ENCODE measurements at places on chromosomes 1 and 21.
A peak's percentile ranks its signal among the peaks of the same experiment; 100 is the strongest.

GRCh38 chr1:189103956-189104355 is 1373.7 kb downstream of the BRINP3 start:
- no peak for DNase-seq

- DNase-seq = no peak
Observed at GRCh38 chr1:185663332-185663731, 70.9 kb upstream of the HMCN1 start.

GRCh38 chr1:18100491-18101063 is 7.0 kb upstream of the IGSF21 start:
- DNase-seq = peak; percentile 54

GRCh38 chr1:245158913-245159312 is 4.1 kb downstream of the KIF26B start:
- DNase-seq = no peak

GRCh38 chr21:46054031-46054430 is 43.9 kb upstream of the COL6A2 start:
- no peak for DNase-seq

DNA sequence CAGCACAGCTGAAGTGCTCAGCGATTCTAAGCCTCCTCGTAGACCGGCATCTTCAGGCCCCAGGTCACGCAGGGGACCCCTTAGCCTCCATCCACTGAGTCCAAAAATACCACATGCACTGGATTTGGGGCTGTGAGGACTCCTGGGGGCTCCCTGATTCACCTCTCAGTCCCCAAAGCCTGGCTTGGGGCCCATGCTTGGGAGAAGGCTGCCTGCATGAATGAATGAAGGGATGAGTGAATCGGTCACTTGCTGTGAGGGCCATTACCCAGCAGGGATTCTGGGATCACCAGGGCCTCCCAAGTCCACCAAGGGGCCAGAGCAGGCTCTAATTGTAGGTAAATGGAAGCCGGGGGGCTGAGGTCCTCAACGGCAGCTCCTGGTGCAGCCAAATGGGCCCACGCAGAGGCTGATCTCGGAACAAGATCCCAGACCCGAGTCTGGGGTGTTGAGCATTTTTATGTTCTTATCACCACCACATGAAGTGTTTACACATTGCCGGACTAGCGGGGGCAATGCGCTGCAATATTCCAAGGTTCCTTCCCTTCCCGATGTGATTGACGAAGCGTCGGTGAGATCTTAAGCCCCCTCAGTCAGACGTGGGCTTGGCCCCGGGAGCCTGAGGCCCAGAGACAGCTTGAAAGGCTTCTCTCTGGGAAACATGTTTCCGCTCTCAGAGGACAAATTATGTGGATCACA is 13.6 kb upstream of the ARHGEF16 start:
- no peak for DNase-seq

DNA sequence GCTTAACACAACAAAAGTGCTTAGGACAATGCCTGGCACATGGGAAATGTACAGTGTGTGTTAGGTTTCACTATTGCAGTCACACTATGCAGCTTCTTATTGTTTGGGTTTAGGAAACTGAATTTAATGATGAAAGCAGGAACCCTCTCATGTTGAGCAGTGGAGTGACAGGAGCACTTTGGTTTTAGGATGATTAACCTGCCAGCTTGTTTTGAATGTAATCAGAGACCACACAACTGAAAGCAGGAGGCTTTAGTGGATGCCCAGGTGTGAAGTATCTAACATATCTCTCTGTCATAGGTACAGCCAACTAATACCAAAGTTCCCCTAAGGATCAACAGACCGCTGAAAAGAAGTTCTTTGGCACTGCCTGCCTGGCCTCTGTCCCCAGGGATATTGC is 406.9 kb upstream of the USP24 start:
- DNase-seq = no peak

DNA sequence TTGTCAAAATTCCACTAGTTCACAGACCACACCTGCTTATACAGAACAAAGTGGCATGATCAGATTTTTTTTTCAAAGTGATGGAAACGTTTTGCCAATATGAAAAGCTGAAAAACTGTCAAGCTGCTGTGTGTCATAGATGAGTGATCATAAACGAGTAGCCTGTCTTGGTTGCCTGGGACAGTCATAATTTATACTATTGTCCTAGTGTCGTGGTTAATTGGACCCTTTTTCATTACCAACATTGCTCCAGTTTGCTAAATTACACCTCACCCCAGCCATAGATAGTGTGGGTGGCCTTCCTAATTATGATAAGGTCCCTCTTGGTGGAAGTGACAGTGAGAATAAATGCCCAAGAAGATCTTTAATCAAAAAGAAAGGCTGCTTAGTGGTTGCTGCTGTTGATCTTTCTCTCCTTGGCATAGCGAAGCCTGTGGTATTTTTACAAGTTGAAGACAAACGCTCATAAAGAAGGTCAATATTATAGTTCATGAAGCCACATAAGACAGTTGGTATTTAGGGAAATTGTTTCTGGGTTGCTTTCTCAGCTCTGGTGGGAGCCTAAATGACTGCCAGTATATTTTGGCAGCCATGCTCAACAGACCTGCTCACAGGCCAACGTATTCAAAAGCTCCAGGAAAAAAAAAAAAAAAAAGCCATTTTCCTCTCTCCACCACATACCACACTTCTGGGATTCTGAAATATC is 478.1 kb downstream of the PLA2G4A start:
- no peak for DNase-seq

DNA sequence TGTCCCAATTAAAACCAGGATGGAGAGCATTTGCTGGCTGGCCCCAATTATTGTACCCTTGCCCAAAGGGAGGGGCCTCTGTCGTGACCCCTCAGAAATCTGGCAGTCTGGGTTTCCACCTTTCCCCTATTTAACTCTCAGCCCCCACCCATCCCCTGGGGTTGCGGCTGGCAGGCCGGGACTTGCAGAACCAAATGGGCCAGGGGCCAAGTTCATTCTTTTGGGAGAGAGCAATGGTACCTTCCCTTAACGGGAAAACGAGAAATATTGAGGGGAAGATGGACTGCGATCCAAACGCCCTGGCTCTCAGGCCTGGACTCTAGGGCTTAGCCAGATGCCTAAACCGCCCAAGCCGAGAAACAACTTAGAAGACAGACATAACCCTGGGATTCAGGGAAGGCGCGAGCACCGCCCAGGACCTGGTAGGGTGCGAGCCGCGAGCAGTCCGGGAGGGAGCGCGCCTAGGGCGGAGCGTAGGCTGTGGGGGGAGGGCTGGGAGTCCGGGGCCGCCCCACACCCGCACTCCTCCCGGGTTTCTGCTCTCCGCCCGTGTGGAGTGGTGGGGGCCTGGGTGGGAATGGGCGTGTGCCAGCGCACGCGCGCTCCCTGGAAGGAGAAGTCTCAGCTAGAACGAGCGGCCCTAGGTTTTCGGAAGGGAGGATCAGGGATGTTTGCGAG is at the start of gene SLC27A3:
Gene SLC27A3 (plus strand): TSS at position 628 of the 678 bp plus-strand sequence. CDS start 91 bp downstream, outside the sequence.
- no peak for DNase-seq

GRCh38 chr21:40490408-40490807 is 356.6 kb downstream of the DSCAM start:
- no peak for DNase-seq

- no peak for DNase-seq
Observed at GRCh38 chr1:224065455-224065854, 48.5 kb upstream of the FBXO28 start.

DNA sequence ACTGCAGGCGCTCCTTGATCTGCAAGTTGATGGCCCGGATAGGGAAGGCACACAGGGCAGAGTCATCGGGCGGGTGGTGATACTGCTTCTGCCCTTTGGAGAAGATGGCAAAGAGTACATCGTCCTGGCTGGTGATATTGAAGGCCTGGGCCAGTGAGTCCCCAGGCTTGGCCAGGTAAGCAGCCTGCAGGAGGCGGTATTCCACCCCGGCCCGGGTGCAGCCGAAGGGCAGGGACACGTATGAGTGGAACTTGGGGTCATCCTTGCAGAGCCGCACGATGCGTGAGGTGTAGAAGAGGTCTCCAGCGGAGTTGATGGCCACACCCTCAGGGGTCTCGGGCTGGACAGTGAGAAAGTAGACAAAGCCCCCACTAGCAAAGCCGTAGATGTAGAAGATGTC is 27.4 kb downstream of the PLXNA2 start:
- DNase-seq = no peak

GRCh38 chr21:27769763-27770162 is 802.9 kb upstream of the ADAMTS5 start:
- no peak for DNase-seq

GRCh38 chr1:19448491-19449439 is 36.6 kb downstream of the CAPZB start:
- peak; percentile 41 for DNase-seq

- no peak for DNase-seq
Observed at GRCh38 chr1:168368131-168368530, 87.5 kb downstream of the TBX19 start.

DNA sequence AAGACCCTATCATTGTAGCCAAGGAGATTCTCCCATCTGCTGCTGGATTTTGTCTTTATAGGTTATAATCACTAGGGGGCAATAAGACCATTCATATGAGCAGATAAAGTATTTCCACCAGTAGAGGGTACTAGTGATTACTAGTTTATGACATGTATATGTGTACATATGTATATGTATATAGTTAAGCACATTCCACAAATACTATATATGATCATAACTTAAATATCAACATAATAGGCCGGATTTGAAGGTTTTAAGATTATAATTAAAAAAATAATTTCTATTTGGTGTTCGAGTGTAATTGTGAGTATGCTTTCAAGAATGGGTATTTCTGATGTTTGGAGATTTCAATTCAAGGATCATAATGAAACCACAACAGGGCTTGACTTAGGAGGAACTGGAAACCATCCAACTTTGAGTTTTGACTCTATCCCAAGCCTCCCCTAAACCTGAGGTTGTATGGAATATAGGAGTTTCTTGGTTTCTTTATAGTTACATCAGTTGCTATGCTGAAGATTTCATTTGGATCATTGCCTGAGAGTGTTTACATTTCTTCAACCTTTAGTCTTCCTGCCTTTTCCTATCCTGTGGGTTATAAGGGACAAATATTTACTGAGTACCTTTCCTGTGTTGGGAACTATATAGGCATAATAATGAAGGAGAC is 16.9 kb downstream of the TCEANC2 start:
- peak; percentile 45 for DNase-seq

GRCh38 chr1:202162418-202163280 is 2.2 kb upstream of the PTPN7 start:
- DNase-seq = no peak

- no peak for DNase-seq
Observed at GRCh38 chr1:116411784-116412479, 38.9 kb downstream of the ATP1A1 start.

- DNase-seq = no peak
Observed at GRCh38 chr1:240667351-240667750, 55.4 kb upstream of the GREM2 start.

GRCh38 chr1:117396074-117396473 is 28.8 kb downstream of the MAN1A2 start:
- DNase-seq = no peak

DNA sequence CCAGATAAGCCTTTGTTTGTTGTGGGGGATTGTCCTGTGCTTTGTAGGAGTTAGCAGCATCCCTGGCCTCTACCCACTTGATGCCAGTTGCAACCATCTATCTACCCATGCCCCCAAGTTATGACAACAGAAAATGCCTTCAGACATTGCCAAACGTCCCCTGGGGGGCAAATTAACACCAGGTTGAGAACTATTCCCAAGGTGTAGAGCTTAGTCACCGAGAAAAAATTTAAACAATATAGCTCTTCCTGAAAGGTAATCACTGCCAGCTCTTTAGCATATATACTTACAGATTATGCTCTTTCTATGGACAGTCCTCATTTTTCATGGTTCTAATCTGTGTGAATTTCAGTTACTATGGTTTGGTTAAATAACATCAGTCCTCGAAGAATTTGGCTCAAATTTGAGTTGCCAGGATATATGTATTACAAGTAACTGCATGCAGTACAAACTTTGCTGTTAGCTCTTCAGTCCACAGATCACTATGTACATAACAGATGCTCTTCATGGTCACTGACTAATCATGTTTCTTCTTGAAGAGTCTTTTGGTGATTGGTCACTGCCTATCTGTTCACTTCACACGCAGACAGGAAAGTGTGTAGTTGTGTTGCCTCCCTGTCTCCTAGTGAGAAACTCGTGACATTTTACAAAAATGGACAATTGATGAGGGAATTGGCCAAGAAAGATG is 25.2 kb downstream of the MAPKAPK2 start:
- DNase-seq = no peak

GRCh38 chr1:109466452-109467300 is at the start of gene SYPL2:
Gene SYPL2, plus strand, starts transcription at chr1:109466546. Its CDS starts 298 bp downstream, at chr1:109466844.
- peak; percentile 15 for DNase-seq

- DNase-seq = no peak
Observed at GRCh38 chr1:97041026-97041425, 319.4 kb downstream of the PTBP2 start.

DNA sequence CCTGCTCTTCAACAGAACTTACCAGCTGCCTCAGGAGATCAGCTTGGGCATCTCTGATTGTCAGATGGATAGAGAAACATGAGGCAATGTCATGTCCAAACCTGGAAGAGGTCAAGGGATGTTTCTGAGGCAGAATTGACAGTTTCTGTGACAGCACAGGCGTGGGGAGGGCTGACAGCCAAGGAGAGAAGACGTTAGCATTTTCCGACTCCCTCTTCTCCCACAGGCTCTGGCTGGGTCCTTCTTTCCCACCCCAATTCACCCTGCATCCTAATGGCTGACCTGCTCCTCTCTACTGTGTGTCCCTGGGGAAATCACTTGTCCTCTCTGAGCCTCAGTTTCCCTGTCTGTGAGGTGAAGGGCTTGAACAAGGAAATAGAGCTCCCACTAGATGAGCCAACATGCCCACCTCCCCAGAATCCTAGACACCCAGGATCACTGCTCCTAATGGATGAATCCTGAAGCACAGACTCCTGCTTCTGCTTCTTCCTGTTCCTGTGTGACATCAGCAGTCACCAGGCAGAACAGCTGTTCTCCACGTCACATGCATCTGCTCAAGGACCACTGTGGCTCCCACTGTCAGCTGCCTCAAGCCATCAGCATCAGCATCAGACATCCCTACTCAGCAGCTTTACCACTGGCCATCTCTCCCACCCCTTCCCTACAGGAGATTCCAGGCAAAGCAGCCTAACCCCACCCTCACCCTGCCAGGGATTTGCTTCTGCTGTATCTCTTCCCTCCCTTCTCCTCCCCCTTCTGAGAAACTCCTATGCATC is 408.0 kb downstream of the MATN1 start:
- DNase-seq = no peak

GRCh38 chr1:7300893-7301663 is 470.0 kb upstream of the VAMP3 start:
- DNase-seq = peak; percentile 93

- no peak for DNase-seq
Observed at GRCh38 chr1:145962157-145963102, 1.9 kb downstream of the ANKRD34A start.
